Nucleus accumbens (tissue), 56 donors: ENCODE measurements at places on chromosomes 2 and 18.

- no peak for DNase-seq
Observed at GRCh38 chr2:11568436-11568835, 34.6 kb downstream of the GREB1 start.

DNA sequence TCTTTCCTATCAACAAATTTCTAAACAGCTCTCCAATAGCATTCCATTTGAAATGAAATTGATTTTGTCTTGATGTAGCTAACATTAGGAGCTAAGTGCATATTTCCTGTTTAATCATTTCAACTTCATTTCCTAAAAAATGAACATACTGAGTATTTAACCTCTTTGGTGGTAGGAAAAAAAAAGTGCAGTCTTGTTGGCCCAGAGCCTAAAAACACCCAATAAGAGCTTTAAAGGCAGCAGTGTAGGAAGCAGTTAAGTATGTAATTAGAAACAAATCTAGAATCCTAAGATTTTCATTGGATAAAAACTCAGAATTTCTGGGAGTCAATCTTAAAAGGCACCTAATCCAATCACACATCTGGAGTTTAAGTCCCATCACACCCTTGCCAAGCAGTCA lies 71.0 kb upstream of the RBMS1 start:
- DNase-seq, result no peak

DNA sequence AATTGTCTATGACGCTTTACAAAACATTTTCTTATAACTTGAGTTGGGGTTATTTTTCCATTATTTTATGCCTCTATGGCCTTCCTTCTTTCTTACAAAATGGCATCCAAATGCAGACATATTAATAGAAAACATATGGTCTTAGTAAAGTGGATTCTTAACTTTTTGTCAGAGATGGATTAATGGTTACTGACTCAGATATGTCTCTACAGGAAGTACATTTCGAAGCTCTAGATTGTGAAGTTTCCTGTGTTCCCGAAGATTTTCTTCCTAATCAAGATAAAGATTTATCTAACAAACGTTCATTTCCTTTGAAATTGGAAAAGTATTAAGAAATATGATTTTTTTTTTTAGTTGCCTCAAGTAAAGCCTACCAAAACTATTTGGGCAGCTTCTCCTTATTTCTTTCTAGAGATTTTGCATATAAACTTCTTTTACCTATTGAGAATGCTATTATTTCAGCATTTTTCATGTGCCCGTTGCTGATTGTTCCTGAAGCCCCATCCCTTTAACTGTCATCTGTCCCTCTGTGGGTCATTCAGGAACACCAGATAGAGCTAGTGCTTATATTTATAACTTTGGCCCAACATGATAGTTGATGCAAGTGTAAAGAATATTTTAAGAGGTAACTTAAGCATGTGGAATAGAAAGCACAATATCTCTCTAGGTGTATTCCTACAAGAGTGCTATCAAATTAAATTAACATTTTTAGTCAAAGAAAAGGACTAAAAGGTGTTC lies 498.0 kb downstream of the CCDC85A start:
- DNase-seq, result no peak

DNA sequence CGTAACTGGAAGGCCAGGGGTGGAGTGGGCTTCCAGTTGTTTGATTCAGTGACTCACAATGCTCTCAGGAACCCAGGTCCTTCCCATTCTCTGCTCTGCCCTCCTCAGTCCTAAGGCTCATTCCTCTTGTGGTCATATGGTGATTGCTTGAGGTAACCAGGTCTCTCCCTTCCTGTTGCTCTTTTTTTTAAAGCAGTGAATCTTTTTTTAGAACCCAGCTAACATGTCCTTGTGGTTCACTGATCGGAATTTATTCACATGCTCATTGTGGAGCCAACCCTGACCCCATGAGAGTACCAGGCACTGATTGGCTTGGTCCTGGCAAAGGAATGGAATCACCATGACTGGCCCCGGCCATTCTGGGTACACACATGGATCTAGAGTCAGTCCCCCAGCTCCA lies 7.4 kb downstream of the THNSL2 start:
- no peak for DNase-seq

DNA sequence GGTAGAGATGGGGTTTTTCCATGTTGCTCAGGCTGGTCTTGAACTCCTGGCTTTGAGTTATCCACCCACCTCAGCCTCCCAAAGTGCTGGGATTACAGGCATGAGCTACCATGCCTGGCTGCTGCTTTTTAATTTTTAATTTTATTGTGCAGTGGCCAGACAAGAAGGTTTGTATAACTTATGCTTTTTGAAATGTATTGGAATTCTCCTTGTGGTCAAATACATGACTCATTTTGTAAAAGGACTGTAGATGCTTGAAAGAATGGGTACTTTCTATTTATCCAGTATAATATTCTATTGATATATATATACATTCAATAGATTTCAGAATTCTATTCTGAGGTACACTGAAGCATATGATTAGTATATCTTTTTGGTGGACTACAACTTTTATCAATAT lies 82.6 kb upstream of the ST3GAL5 start:
- no peak for DNase-seq

DNA sequence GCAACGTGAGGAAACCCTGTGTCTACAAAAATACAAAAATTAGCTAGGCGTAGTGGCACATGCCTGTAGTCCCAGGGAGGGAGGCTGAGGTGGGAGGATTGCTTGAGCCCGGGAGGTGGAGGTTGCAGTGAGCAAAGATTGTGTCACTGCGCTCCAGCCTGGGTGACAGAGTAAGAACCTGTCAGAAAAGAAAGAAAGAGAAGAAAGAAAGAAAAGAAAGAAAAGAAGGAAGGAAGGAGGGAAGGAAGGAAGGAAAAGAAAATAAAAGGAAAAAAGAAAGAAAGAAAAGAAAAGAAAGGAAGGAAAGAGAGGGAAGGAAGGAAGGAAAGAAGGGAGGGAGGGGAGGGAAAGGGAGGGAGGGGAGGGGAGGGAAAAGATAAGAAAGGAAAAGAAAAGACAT lies 89.9 kb upstream of the HPCAL1 start:
- no peak for DNase-seq

- DNase-seq, result no peak
Observed at GRCh38 chr2:241986836-241987641, 117.5 kb downstream of the RTP5 start.

DNA sequence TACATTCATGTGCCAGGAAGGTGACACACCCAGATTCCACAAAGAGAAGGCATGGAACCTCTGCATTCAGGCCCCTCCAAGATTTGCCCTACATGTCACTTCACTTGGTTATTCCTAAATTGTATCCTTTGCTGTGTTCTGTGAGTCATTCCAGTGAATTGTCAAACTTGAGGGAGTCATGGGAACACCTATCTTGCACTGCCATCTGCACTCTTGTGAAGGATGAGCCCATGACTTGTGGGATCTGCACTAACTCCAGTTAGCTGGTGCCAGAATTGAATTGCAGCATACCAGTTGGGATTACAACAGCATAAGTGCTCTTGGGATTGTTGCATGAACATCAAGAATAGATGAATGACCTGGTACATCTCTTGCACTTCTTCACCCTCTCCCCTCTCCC lies 1288.0 kb upstream of the ZEB2 start:
- DNase-seq, result no peak

GRCh38 chr2:164831887-164832286 lies 9.7 kb downstream of the COBLL1 start:
- no peak for DNase-seq

DNA sequence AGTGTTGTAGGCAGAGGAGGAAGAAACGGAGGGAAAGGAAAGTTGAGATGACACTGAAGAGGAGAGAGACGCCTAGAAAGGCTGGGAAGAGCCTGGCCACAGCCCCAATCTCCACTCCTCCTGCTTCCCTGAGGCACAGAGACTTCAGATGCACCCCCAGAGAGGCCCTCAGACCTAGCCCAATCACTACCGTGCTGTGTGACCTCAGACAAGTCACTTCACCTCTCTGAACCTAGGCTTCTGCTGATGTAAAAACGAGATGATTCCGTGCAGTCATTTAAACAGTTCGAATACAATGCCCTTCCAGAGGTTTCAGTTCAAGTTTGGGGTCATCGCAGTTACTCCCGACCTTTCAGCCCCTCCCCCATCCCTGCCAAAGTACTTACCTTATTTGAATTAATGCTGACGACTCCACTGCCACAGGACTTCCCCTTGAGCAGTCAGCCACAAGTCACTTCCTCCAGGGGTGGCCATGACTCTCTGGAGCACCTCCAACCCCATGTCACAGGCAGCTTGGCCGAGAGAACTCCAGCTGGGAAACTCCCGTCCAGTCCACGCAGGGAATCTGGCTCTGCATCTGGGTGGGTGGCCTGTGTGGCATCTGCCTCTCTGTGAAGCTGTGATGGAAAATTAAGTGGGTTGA lies 105.2 kb upstream of the ID2 start:
- no peak for DNase-seq

DNA sequence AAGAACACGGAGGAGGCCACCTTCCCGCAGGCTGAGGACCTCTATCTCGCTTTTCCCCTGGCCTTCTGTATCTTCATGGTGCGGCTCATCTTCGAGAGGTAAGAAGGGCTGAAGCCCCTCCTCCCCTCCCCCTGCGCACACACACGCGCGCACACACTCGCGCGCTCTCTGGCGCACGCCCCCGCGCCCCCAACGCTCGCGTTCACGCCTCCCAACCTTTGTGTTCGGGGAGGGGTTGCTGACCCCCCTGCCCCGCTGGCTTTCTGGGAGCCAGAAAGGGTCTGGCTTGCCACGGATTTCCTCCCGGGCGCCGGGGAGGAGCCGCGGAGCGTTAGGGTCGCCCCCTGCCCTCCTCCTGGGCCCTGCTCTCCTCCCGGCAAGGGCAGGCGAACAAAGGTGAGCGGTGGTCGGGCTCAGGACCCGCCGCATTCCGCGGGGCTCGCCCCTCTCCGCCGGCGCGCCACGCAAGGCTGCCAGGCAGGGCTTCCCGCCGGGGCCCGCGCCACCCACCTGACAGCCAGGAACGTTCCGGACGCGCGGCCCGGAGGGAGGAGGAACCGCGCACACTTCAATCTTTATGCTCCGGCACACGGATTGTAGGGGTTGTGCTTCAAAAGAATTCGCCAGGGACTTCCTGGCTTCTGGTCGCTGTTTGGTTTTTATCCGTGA lies 583 bp downstream of the CERS6 start:
- DNase-seq, result no peak

DNA sequence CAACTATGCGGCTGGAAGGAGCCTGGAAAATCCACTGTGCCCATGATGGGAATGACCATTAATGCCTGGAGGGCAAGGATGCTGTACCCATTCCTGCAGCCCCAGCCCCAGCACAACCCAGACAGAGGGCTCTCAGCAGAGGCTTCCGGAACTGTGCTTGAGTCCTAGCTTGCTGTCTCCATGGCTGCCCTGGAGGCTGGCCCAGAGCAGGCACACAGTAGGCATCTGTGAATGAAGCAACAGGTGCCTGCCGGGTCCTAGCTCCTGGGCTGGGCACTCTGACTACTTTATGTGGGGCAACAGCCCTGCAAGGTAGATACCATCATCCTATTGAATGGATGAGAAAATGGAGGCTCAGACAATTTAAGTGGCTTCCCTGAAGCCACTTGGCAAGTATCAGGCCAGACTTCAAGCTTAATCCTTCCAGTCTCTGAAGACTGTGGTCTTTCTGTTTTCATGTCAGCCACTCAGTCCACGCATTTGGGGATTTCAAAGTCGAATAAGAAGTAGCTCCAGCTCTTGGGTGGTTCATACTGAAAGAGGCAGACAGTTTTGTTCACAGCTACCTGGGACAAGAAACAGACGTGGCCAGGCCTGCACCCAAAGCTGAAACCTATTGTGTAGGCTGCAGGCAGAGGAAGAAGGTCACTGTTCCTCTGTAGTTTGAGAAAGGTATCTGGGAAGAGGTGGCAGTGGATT lies 237.5 kb downstream of the ZBTB7C start:
- DNase-seq, result no peak
